Esophagus squamous epithelium (tissue), 5 donors: ENCODE measurements at places on chromosomes 2 and 18.

DNA sequence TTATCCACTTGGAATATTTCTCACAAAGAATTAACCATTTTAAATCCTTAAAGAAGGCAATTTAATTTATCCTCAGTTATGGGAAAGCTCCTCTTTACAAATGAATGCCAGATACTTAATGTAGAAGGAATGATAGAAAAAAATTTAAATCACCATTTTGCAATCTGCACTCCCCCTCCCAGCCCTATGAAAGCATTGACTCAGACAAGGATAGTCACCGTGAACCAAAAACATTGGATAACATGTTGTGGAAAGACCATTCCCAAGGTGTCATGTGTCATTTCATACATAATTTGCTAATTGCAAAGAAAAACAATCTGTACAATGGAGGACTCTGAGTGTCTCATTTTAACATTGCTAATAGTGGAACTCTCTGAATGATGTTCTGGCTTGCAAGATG, 421.0 kb downstream of the TXNL1 start:
- DNase-seq = no peak

GRCh38 chr2:51710222-51710621, 678.3 kb upstream of the NRXN1 start:
- DNase-seq = no peak

- DNase-seq = no peak
These were observed 29.9 kb downstream of the FN1 start for GRCh38 chr2:215405722-215406581.

DNA sequence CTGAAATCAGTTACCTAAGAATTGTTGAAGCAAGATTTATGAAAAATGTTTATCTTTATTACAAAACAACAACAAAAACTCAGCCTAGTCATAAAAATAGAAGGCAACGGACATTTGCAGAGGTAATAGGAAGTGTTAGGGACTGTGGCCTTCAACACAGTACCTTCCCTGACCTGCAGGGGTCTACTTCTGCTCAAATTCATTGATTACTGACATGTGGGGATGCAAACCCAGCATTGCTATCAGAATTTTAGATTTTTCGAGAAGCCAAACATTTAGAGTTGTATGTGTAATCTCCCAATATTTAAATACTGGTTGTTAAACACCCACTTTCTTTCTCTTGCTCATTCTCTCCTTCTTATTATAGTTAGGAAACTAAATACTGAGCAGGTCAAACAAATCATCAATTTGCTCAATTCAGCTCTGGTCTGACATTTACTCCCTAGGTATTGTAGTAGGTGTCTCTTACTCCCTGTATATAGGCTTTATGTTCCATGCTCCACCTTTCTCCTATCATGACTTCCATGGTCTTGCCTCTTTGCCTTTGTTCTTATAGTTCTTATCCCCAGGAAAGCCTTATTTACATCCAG, 198.5 kb downstream of the UBE2E3 start:
- DNase-seq = no peak

DNA sequence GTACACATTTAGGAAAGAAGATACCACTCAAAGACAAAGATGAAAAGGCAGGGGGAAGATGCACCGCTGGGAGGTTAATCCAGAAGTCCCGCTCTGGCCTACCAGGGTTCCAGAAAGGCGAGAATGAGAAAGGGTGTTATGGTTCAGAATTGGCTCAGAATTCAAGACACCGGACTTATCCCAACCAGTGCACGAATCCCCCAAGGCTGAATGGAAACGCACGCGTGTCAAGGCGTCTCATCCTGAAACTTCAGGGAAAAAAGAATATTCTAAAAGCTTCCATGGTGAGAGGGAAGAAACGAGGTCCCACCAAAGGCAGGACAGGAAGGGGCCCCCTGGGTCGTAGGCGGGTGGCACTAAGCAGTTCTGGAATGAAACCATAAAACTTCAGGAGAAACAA, 71.9 kb downstream of the SLC66A2 start:
- no peak for DNase-seq
